AG08395 (cell line): ENCODE measurements at places on chromosomes 5 and 9.

- DNase-seq, result no peak
Observed at GRCh38 chr5:102106599-102106998, 189.5 kb downstream of the SLCO4C1 start.

DNA sequence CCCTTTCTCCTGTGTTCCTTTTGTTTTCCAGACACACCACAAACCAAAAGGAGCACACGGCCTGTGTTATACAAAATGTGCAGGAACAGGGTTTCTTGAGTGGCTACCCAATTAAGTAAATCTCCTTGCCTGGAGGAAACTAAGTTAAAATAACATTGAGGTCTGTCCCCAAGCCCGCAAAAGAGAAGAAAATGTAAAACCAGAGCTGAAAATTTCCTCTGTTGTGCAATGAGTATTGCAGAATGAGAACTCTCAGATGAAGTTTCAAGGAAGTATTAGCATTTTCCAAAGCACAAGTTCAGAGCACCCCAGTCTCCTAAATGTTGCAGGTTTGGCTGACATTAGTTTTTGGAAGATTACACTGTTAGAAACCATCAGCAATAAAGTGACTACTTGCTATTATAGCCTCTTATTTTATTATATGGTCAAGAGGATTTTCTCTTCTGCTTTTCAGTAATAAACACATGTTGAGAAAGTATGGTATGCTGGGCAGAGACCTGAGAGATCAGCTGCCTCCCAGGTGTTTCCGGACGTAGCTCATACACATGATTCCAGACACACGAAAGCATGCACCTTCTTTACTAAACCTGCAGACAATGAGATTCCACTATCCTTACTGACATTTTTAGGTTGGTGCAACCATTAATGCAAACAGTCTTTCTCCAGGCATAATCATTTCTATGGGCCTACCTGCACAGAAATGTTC is 161.3 kb downstream of the SNCAIP start:
- DNase-seq, result no peak

DNA sequence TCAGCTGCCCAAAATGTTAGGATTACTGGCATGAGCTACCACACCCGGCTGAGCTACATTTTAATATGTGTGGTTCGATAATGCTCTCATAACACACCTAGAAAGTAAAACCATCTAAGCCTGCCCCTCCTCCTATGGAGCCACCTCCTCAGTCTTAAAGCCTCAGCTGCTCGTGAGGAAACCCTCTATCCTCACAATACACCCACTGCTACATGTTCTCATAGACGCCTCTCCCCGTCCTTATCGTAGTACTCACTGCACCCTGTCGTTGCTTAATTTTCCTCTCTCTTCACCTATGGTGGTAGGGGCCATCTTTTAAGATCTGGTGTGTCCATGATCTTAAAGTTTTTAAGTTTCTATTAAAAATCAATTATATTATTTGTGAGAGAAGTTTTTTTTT is 72.9 kb downstream of the RCL1 start:
- DNase-seq, result no peak

- peak; percentile 42 for DNase-seq
Observed at GRCh38 chr9:124800306-124801259, 23.6 kb downstream of the OLFML2A start.

- no peak for DNase-seq
Observed at GRCh38 chr5:31194468-31194813, 955 bp downstream of the CDH6 start.

DNA sequence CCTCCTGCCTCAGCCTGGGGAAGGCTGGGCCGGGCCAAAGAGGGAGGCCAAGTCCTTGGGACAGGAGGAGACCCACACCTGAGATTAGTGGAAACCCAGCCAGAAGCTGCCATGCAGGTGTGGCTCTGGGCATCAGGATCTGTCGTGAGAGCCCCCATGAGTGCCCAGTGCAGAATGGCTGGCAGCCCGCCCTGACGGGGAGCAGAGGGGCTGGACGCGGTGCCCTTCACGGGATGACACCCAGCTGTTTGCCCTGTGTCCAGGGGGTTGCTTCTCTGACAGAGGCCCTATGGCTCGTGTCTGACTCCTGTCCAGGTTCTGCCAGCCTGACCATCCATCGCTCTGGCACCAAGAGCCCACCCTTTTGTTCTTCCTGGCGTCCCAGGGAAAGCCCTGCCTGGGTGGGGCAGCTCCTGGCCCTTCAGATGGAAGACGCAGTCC is 8.5 kb downstream of the DIPK1B start:
- DNase-seq, result no peak

GRCh38 chr9:30913331-30913730 is 1471.1 kb upstream of the ACO1 start:
- no peak for DNase-seq
